CD8-positive, alpha-beta memory T cell (primary cell): ENCODE measurements at places on chromosomes 6 and 20. TPM values are rescaled to one million over a fixed set of nuclear protein-coding genes. Genes with fewer than 3 reads are reported as not detected.

Gene IMPG1
- not detected for total RNA-seq

Gene OLIG3
- 0.26 TPM for total RNA-seq

Gene BPI
- not detected for total RNA-seq

Gene ZNF391
- 2.9 TPM for total RNA-seq

Gene TAF11
- 34.1 TPM for total RNA-seq

Gene HMGN3
- 44.5 TPM for total RNA-seq

Gene HCRTR2
- not detected for total RNA-seq

Gene PI3
- total RNA-seq, result 0.42 TPM

Gene NMBR
- total RNA-seq, result not detected

Gene COL11A2
- 0.69 TPM for total RNA-seq

Gene GPX6
- total RNA-seq, result not detected

Gene ABT1
- 34.5 TPM for total RNA-seq

Gene MROH8
- 1.6 TPM for total RNA-seq

Gene PRSS16
- total RNA-seq, result 0.55 TPM

Gene PTGIS
- 7.6 TPM for total RNA-seq

Gene HFE
- total RNA-seq, result 0.37 TPM

- peak; percentile 48 for DNase-seq
- H3K27me3 ChIP-seq, result no peaks in the 10 kb centered on the region
- no peak overlapping the region for H3K27ac ChIP-seq
- H3K4me1 ChIP-seq, result no peaks in the 10 kb centered on the region
- H3K4me3 ChIP-seq, result no peak overlapping the region
Measured at GRCh38 chr6:116287689-116288282, 8.1 kb upstream of the TSPYL1 start.

DNA sequence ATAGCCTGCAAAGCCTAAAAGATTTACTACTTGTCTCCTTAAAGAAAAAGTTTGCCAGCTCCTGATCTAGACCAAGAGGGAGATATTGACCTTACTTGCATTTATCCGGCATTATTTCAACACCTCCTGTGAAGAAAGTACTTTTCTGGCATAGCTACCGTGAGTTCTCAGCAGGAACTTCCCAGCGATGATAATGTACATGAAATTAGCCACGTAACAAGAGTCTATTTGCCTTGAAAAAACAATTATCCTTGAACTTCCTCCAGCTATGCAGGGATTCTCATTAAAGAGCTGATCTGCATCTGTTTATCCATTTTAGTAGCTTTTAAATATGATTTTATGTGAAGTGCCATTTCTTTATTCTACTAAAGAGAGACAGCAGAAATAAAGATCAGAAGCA, 41.7 kb downstream of the ALDH5A1 start:
- no peaks in the 10 kb centered on the region for H3K4me1 ChIP-seq
- H3K4me3 ChIP-seq, result no peak overlapping the region
- no peak overlapping the region for H3K27ac ChIP-seq
- H3K36me3 ChIP-seq, result peaks cover 9% of the 10 kb centered on the region
- no peak for DNase-seq

- H3K4me3 ChIP-seq, result no peak within 1 kb of the TSS
- H3K36me3 ChIP-seq, result no peaks in the 10 kb centered on the region
- no peaks in the 10 kb centered on the region for H3K27me3 ChIP-seq
- peak within 1 kb of the TSS; percentile 43 for H3K27ac ChIP-seq
- DNase-seq, result no peak
Measured at GRCh38 chr6:5084781-5085647, at the start of gene PPP1R3G. Gene PPP1R3G (plus strand): TSS chr6:5085341. CDS start chr6:5085486, 145 bp downstream.

DNA sequence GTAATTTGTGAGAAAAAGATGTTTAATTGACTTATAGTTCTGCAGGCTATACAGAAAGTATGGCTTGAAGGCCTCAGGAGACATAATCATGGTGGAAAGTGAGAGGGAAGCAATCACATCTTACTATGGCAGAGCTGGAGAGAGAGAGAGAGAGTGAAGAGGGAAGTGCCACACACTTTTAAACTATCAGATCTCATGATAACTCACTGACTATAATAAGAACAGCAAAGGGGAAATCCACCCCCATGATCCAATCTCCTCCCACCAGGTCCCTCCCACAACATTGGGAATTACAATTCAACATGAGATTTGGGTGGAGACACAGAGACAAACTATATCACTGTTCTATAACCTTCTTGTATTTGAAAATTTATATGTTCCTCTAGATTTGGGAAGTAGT, 117.2 kb upstream of the BMP5 start:
- H3K36me3 ChIP-seq, result no peaks in the 10 kb centered on the region
- no peaks in the 10 kb centered on the region for H3K27me3 ChIP-seq
- DNase-seq, result no peak

GRCh38 chr6:144155529-144155928, 5.2 kb downstream of the STX11 start:
- peaks cover 14% of the 10 kb centered on the region for H3K4me1 ChIP-seq
- H3K27me3 ChIP-seq, result no peaks in the 10 kb centered on the region
- no peak overlapping the region for H3K4me3 ChIP-seq
- no peaks in the 10 kb centered on the region for H3K36me3 ChIP-seq
- H3K27ac ChIP-seq, result no peak overlapping the region
- DNase-seq, result no peak

- H3K27me3 ChIP-seq, result no peaks in the 10 kb centered on the region
- no peaks in the 10 kb centered on the region for H3K4me1 ChIP-seq
- no peaks in the 10 kb centered on the region for H3K36me3 ChIP-seq
- no peak overlapping the region for H3K4me3 ChIP-seq
- DNase-seq, result no peak
Measured at GRCh38 chr20:34971561-34972235, 16.0 kb downstream of the MYH7B start.

GRCh38 chr6:37060195-37060559, 54.7 kb downstream of the FGD2 start:
- DNase-seq, result no peak
- no peaks in the 10 kb centered on the region for H3K27me3 ChIP-seq
- H3K36me3 ChIP-seq, result no peaks in the 10 kb centered on the region
- peak overlapping the region; percentile 85 for H3K27ac ChIP-seq
- H3K4me1 ChIP-seq, result no peaks in the 10 kb centered on the region
- no peak overlapping the region for H3K4me3 ChIP-seq

GRCh38 chr6:140871911-140872310, 1260.8 kb upstream of the GJE1 start:
- no peak for DNase-seq
- H3K27ac ChIP-seq, result no peak overlapping the region
- no peaks in the 10 kb centered on the region for H3K36me3 ChIP-seq
- no peaks in the 10 kb centered on the region for H3K27me3 ChIP-seq

GRCh38 chr6:127262896-127263295, 3.8 kb upstream of the RNF146 start:
- no peak overlapping the region for H3K27ac ChIP-seq
- no peak for DNase-seq
- no peaks in the 10 kb centered on the region for H3K27me3 ChIP-seq
- peaks cover under 1% of the 10 kb centered on the region for H3K4me1 ChIP-seq

DNA sequence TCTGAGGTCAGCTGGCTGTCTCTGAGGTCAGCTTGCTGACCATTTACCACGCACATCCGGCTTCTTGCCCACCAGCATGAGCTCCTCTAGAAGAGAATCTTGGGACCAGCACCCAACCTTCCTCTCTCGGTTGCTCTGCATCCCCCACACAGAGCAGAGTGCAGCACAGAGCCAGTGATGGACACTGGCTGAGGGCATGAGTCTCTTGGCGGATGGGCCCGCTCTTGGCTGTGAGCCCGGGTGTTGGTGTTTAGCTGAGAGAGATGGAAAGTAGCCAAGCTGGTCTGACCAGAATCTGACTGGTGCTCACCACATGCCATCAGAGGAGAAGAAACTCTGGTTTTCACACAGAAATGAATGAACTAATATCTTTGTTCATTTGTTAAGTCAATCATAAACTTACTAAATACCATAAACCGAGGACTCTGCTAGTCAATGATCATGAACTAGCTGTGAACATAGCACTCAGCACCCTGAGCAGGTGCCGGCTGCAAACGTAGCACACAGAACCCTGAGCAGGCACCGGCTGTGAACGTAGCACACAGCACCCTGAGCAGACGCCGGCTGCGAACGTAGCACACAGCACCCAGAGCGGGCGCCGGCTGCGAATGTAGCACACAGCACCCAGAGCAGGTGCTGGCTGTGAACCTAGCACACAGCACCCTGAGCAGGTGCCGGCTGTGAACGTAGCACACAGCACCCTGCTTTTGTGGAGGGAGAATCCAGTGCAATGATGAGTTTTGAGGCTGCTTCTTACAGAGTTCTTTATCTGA, 10.4 kb upstream of the THBS2 start:
- H3K27ac ChIP-seq, result no peak overlapping the region
- no peak for DNase-seq
- no peak overlapping the region for H3K4me3 ChIP-seq
- no peaks in the 10 kb centered on the region for H3K36me3 ChIP-seq

GRCh38 chr6:23654745-23655144, 471.3 kb upstream of the NRSN1 start:
- DNase-seq, result no peak
- no peak overlapping the region for H3K27ac ChIP-seq
- H3K36me3 ChIP-seq, result no peaks in the 10 kb centered on the region

GRCh38 chr6:52271852-52272460, 12.6 kb downstream of the MCM3 start:
- no peak for DNase-seq
- peaks cover 57% of the 10 kb centered on the region for H3K36me3 ChIP-seq
- H3K4me1 ChIP-seq, result no peaks in the 10 kb centered on the region
- no peak overlapping the region for H3K4me3 ChIP-seq
- H3K27me3 ChIP-seq, result no peaks in the 10 kb centered on the region

DNA sequence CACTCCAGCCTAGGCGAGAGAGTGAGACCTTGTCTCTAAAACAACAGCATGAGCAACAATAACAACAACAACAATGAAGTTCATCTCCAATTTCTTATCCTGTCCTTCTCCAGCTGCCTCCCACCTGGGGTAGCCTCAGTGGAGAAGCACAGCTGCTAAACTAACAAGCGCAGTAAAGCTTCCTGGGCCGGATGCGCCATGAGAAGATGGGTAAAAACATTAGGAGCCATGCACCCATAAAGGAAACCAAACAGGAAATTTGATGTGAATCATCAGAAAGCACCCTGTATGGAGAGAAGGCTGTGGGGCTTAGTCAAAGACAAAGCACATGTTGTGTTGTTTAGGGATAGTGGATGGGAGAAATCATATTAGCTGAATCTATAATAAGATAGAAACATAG, 61.1 kb upstream of the CCN6 start:
- H3K36me3 ChIP-seq, result no peaks in the 10 kb centered on the region
- peak overlapping the region; percentile 27 for H3K4me3 ChIP-seq
- DNase-seq, result peak; percentile 31
- H3K27me3 ChIP-seq, result no peaks in the 10 kb centered on the region

DNA sequence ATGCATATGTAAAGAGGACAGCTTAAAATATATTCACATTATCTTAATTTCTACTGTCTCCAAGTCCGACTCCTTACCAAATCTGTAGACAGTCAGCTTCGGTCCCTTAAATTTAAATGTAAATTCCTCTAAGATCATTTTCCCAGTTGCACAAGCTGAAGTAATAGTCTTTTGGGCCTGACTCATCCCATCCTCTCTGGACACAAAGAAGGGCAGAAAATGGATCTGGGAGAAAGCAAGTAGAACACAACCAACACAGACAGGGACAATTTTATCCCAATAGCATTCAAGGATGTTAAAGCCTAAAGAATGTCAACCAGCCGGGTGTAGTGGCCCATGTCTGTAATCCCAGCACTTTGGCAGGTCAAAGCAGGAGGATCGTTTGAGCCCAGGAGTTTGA, 228.3 kb downstream of the ARHGAP18 start:
- no peak overlapping the region for H3K4me3 ChIP-seq
- DNase-seq, result no peak
- no peaks in the 10 kb centered on the region for H3K36me3 ChIP-seq
- H3K27me3 ChIP-seq, result no peaks in the 10 kb centered on the region
- no peak overlapping the region for H3K27ac ChIP-seq
- H3K4me1 ChIP-seq, result no peaks in the 10 kb centered on the region

- no peak overlapping the region for H3K4me3 ChIP-seq
- DNase-seq, result no peak
- no peaks in the 10 kb centered on the region for H3K4me1 ChIP-seq
- H3K36me3 ChIP-seq, result no peaks in the 10 kb centered on the region
- H3K27me3 ChIP-seq, result no peaks in the 10 kb centered on the region
Measured at GRCh38 chr20:6583134-6583738, 184.2 kb upstream of the BMP2 start.

GRCh38 chr6:76495909-76496308, 423.4 kb upstream of the IMPG1 start:
- no peak overlapping the region for H3K27ac ChIP-seq
- no peaks in the 10 kb centered on the region for H3K4me1 ChIP-seq
- no peak overlapping the region for H3K4me3 ChIP-seq
- DNase-seq, result no peak

GRCh38 chr6:33279971-33280511, 3.1 kb downstream of the B3GALT4 start:
- peaks cover 30% of the 10 kb centered on the region for H3K36me3 ChIP-seq
- peak overlapping the region; percentile 16 for H3K27ac ChIP-seq
- no peaks in the 10 kb centered on the region for H3K27me3 ChIP-seq
- H3K4me3 ChIP-seq, result no peak overlapping the region
- no peak for DNase-seq

GRCh38 chr6:168352096-168352495, 32.5 kb upstream of the DACT2 start:
- H3K27me3 ChIP-seq, result no peaks in the 10 kb centered on the region
- DNase-seq, result no peak
- H3K36me3 ChIP-seq, result no peaks in the 10 kb centered on the region

DNA sequence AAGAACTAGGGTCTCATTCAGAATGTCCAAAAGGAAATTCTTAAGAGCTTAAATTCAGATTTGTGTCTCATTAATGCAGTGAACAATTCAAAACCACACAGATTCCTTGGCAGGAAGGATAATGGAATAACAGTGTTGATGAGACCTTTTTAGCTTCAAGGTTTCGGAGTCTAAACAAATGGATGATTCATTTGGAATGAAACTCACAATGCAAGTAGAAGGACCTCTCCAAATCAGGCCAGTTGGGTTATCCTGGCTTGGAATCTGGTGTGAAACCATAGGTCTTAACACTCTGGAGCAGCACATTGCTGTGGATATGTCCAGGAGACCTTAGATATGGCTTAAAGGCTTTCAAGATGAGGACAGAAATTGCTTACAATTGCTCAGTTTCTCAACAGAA, 44.9 kb downstream of the KCTD20 start:
- H3K4me3 ChIP-seq, result no peak overlapping the region
- no peak overlapping the region for H3K27ac ChIP-seq
- peaks cover 8% of the 10 kb centered on the region for H3K36me3 ChIP-seq
- H3K27me3 ChIP-seq, result no peaks in the 10 kb centered on the region
- no peak for DNase-seq
- H3K4me1 ChIP-seq, result no peaks in the 10 kb centered on the region

DNA sequence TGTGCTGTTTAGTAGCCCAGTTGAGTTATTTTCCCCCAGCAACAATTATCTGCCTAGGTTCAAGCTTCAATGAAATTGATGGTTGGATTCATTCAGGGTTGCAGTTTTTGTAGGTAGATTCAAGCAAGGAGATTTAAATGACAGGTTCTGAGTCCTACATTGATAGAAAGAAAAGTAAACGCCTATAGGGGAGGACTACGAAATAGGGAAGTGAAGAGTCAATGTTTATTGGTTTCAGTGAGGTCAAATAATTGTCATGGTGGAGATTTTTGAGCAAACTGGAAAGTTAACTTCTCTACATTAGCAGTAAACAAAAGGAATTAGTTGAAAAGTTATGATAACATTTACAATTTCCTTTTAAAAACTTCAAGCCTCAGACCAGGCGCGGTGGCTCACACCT, 734 bp upstream of the WFDC13 start:
- DNase-seq, result no peak
- H3K36me3 ChIP-seq, result no peaks in the 10 kb centered on the region
- H3K27me3 ChIP-seq, result no peaks in the 10 kb centered on the region
- no peak overlapping the region for H3K4me3 ChIP-seq
- H3K27ac ChIP-seq, result no peak overlapping the region
